ENCODE measurements at places on chromosomes 3 and 15.
A peak's percentile ranks its signal among the peaks of the same experiment; 100 is the strongest.

- DNase-seq: no peak
Observed at GRCh38 chr15:91553196-91553854, 300.2 kb upstream of the SLCO3A1 start.

GRCh38 chr15:87916208-87916607, 340.3 kb downstream of the NTRK3 start:
- peak; percentile 15 for DNase-seq

DNA sequence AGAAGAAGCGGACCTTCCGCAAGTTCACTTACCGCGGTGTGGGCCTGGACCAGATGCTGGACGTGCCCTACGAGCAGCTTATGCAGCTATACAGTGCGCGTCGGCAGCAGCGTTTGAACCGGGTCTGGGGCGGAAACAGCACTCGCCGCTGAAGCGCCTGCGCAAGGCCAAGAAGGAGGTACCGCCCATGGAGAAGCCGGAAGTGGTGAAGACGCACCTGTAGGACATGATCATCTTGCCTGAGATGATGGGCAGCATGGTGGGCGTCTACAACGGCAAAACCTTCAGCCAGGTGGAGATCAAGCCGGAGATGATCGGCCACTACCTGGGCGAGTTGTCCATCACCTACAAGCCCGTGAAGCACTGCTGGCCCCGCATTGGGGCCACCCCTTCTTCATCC, 390.4 kb upstream of the MEIS2 start:
- DNase-seq: no peak

- no peak for DNase-seq
Observed at GRCh38 chr15:91054816-91055215, 32.4 kb upstream of the VPS33B start.

- DNase-seq: peak; percentile 26
Observed at GRCh38 chr3:46284981-46285683, 42.9 kb downstream of the CCR3 start.

Data from MV-4-11 (cell line).